ENCODE measurements at places on chromosomes 7 and 10.

GRCh38 chr10:15069230-15069629 is 19.3 kb downstream of the ACBD7 start:
- DNase-seq = no peak

DNA sequence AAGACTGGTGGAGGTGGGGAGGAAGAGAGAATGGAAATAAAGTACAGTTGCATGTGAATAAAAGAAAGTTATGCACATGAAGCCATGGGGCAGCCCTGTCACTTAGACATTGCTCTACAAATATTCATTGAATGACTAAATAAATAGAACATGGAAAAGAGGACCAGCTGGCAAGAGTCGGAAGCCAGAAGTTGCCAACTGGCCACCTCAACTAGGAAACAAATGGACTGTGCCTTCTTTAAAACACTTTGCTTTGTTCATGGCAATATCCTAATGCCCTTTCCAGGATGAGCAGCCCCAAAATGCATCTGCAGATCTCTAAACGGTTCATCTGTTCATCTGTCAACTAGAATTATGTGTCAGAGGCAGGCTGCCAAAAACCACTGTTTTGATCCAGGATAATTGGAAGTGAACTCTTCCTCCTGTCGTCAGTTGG is 157.3 kb downstream of the NOC3L start:
- DNase-seq = no peak

DNA sequence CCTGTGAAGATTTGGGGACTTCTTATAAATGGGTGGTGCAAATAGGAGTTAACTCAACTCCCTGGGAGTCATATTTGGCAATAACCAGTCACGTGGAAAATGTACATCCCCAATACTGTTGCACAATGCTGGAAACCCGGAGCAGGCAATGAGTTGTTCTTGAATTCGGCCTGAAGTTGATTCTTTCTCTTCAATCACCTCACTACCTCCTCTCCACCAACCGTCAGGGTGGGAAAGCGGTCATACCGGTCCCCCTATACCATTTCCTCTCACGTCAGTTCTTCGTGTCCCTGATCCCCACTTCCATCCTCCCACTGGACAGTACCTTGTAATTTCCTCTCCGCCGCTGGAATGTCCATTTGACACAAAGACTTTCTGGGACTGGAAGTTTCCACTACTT is 2.8 kb downstream of the GIMAP5 start:
- no peak for DNase-seq

GRCh38 chr7:117711556-117711955 is 161.7 kb downstream of the CTTNBP2 start:
- DNase-seq = no peak

DNA sequence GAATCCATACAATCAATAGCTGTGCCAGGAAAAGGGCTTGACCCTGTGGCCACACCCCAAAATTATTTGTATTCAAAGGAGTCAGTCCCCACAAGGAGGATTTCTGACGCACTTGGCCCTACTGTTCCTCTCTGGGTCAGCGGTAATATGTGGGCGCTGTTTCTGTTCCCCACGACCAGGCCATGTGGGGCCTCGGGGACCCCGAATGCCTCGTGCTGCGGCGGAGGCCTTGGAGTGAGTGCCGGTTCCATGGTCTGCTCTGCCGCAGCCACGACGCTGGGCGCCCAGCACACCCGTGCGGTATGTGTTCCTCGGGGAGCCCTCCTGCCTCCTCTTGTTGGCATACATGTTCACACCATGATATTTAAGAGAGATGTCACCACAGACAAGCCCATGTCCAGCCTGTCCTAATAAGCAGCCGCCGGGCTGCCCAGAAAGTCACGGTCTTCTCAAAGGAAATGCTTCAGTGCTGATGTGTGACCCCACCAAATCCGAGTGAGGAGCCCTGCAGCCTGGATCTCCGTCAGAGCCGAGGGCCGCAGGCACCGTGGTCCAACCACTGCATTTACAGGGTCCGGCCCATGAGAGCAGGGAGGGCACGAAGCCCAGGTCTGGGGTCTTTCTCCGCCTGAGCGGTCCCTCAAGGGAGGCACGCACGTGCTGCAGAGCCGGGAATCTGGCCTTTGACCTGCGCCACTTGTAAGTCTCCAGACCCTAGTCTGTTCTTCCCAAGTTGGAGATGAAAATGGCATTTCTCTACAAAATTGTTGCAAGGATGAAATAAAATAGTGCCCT is 36.0 kb downstream of the EN2 start:
- DNase-seq = no peak

GRCh38 chr10:79052291-79053080 is 16.3 kb upstream of the ZMIZ1 start:
- peak; percentile 42 for DNase-seq

- no peak for DNase-seq
Measured at GRCh38 chr10:78912361-78913218, 156.2 kb upstream of the ZMIZ1 start.

GRCh38 chr10:99782447-99783286 is at the start of gene ABCC2:
Gene ABCC2 (plus strand): TSS chr10:99782640. CDS start chr10:99782845, 205 bp downstream.
- no peak for DNase-seq

DNA sequence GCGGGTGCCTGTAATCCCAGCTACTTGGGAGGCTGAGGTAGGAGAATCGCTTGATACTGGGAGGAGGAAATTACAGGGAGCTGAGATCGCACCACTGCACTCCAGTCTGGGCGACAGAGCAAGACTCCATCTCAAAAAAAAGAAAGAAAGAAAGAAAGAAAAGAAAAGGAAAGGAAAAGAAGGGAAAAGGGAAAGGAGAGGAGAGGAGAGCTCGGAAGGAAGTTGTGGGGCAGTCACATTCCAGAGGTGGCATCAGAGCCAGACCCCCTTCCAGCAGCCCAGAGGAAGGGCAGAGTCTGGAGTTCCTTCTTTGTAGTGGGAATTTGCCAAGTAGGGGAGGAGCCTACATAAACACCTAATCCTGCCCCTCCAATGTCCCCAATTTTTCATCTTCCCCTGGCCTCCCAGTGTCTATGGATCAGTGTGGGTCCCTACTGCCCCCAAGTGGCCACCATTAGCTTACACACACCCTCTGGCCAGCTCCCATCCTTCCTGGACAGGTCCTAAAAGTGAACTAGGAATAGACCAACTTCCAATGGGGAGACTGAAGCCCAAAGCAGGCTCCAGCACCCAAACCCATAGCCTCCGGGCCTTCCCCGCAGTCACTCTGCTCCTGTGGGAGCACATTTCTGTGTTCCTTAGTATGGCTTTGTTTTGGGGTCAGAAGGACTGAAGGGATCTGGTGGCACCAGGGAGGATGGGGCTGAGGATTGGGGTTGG is 39.6 kb upstream of the HSPB1 start:
- DNase-seq = peak; percentile 62

DNA sequence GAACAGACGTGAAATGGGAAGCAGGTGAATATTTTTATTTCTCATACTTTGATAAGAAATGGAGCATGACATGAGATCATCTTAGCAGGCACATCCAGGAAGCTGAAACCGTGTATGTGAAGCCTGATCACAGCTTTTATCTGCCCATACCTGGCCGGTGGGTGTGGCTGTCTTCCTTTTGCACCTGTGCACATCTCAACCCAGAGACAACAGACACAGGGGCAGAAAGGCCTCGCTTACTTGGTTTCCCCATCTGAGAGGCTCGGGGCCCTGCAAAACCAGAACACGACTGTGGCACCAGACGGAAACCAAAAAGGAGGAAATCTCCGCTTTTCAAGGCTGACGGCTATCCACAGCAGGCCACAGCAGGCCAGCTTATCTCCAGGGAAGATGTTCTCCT is 116.4 kb downstream of the TCERG1L start:
- DNase-seq = no peak

- no peak for DNase-seq
Measured at GRCh38 chr10:108005627-108006026, 841.1 kb upstream of the SORCS1 start.

DNA sequence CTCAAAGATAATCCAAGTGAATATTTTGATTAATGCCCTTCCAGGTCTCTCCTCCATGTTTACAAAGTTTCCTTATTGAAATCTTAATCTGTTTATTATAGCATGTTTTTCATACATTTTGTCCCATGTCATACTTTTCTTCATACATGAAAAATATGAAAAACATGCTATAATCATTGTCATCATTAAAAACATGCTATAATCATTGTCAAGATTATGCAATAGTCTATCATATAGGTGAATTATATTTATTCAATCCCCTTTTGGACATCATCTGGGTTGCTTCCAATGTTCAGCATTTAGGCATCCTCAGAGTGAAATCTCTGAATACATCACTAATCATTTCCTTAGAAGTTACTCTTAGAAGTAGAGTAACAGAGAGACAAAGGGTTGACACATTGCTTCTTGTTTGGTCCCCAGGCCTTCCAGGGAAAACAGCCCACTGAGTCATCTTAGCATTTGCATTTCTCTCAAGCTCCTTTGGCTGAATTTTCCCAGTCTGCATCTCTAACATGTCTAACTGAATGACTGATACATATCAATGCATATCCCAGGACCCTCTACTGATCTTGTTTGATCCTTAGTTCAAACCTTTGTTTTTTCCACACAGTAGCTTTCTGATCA is 87.0 kb downstream of the SGMS1 start:
- DNase-seq = no peak

DNA sequence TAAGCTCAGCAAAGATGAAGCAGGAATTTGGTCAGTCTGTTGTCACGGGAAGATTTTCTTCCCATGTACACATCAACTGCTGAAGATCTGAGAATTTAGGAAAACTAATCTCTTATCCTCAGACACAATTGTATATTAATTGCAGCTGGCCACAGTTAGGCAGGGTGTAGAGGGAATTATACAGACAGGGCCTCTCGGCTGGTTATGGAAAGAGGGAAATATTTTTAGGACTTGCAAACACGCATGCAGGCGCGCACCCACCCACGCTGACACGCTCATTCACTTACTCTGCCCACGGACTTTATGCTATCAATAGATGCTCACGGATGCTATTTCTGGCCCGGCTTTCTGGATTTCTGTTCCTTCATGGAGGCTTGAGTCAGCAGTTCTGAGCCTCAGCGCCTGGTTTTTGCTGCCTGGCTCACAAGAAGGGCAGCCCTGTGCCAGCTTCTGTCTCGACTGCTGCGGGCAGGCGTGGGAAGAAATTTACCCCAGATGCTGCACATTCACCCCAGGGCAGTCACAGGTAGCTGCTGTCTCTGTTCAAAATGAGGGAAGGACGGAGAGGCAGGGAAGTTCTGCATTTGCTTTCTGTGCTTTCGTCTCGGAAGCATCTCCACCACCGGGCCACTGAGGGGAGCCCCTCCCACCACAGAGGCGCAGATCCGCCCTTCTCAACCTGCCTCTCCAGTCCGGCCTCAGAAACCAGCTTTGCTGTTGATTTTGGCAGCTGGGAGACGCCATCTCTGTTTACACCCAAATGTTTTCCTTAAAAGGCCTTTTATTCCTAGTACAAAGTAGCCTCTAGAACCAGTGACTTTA is 116.3 kb upstream of the BTBD16 start:
- DNase-seq = no peak

DNA sequence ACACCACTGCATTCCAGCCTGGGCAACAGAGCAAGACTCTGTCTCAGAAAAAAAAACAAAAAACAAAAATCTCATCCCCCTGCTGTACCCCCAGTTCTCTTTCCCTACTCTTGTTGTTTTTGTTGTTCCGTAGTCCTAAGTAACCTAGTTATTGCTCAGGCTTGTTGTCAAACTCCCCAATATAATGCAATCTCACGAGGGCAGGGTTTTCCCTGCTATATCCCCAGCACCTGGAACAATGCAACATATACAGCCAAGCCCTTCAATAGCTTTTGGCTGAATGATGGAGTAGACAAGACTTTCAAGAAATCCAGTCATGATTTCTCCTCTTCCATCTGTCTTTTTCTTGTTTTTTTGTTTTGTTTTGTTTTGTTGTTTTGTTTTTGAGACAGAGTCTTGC is 10.2 kb downstream of the ACSL5 start:
- DNase-seq = no peak

DNA sequence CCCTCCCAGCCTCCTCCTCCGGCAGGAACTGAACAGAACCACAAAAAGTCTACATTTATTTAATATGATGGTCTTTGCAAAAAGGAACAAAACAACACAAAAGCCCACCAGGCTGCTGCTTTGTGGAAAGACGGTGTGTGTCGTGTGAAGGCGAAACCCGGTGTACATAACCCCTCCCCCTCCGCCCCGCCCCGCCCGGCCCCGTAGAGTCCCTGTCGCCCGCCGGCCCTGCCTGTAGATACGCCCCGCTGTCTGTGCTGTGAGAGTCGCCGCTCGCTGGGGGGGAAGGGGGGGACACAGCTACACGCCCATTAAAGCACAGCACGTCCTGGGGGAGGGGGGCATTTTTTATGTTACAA is 83.3 kb downstream of the PAX2 start:
- no peak for DNase-seq

DNA sequence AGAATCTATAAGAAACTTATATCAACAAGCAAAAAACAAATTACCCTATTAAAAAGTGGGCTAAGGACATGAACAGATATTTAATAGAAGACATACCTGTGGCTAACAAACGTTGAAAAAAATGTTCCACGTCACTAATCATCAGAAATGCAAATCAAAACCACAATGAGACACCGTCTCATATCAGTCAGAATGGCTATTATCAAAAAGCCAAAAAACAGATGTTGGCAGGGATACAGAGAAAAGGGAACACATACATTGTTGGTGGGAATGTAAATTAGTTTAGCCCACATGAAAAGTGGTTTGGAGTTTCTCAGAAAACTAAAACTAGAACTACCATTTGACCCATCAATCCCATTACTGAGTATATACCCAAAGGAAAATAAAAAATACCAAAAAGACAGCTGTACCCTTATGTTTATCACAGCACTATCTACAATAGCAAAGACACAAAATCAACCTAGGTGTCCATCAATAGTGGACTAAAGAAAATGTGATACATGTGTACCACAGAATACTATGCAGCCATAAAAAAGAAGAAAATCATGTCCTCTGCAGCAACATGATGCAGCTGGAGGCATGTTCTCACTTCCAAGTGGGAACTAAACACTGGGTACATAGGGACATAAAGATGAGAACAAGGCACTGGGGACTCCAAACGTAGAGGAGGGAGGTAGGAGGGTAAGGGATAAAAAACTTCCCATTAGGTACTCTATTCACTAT is 83.8 kb upstream of the TMEM168 start:
- DNase-seq = no peak

GRCh38 chr7:101165075-101165957 is at the start of gene VGF:
Gene VGF (minus strand): TSS chr7:101165569. CDS start chr7:101164843, 726 bp downstream.
- DNase-seq = peak; percentile 89

DNA sequence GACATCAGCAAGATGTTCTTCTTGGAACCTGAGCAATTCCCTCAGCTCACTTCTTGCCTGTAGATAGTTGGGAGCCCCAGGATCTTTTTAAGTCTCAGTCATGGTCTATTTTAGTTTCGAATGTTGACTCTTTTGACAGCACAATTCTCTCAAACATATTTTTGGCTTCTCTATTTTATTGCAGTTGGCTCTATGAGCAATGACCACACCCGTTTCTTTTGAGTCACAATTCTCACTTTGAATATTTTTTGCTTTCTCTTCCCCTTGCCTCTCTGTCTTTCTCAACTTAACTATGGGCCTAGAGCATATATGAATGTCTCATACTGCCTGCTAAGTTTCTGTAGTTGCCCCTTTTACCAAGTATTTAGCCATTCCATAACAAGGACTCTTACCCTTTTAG is 222.8 kb downstream of the PTN start:
- DNase-seq = no peak

GRCh38 chr10:15141136-15142054 is 27.1 kb downstream of the NMT2 start:
- no peak for DNase-seq
